ENCODE measurements at places on chromosomes 4 and X. TPM values are rescaled to one million over a fixed set of nuclear protein-coding genes. Genes with fewer than 3 reads are reported as not detected.
A peak's percentile ranks its signal among the peaks of the same experiment; 100 is the strongest.

GRCh38 chr4:153452658-153453378 lies 13.3 kb upstream of the TMEM131L start:
- no peak for DNase-seq

GRCh38 chrX:41085878-41086626 lies 807 bp downstream of the USP9X start:
- peak; percentile 6 for DNase-seq

Gene GPR173
- total RNA-seq = 0.08 TPM

Gene AR
- total RNA-seq = not detected

DNA sequence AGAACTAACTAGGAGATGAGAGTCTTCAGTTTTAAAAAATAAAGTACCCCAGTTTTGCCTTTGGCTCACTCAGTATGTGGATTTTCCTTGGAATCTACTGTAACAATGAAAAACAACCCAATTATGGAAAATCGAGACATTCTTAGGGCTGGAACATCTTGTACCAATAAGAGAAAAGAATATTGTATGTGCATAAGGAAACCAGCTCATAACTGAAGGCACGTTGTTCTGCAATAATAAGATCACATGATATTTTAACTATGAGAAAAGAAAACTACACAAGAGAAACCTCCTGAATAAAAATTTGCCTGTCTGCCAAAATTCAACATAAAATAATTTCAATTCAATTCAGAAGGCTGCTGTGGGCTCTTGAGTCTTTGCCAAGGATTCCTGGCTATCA lies 261.8 kb upstream of the EDNRA start:
- no peak for DNase-seq

DNA sequence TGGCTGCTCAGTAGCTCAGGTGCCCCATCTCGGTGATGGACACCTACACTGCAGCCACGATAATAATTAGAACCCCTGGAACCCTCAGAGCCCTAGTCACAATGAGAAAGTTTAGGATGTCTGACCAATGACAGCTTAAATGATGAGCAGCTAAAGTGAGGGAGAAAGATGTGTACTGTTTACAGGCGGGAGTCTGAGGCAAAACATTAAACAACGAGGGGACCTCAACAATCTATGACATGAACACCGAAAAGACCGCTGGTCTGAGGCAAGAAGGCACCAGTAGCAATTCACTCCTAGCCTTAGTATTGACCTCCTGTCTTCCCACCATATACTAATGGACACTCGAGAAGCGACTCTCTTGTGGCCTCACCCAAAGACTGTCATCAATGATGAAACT lies 369.5 kb upstream of the SMIM31 start:
- no peak for DNase-seq

Gene KIT
- 0.33 TPM for total RNA-seq

Gene KLB
- 0.06 TPM for total RNA-seq

- DNase-seq = no peak
Observed at GRCh38 chr4:113077575-113077974, 28.1 kb downstream of the ANK2 start.

- no peak for DNase-seq
Observed at GRCh38 chrX:116232833-116233232, 62.3 kb downstream of the AGTR2 start.

Gene MAGIX
- 0.31 TPM for total RNA-seq

Gene MAGEB5
- not detected for total RNA-seq

DNA sequence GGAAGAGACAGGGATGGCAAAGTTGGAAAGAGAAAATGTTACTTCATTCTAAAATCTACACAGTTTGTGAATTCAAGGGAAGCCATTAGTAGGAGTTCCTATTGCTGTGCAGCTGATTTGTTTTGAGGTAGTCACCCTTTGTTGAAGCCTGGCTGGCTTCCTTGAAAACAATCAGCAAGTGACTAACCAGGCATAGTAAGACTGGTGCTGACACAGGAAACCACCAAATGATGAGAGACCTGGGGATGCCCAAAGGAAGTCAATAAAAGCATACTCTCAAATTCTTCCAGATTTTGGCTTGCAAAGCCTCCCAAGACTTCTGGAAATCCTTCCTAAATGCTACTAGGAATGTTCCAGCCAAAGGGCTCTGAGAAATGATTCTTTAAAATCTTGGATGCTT lies 23.9 kb upstream of the PRDM8 start:
- DNase-seq = peak; percentile 59

Gene LRP2BP
- total RNA-seq = 3.0 TPM

DNA sequence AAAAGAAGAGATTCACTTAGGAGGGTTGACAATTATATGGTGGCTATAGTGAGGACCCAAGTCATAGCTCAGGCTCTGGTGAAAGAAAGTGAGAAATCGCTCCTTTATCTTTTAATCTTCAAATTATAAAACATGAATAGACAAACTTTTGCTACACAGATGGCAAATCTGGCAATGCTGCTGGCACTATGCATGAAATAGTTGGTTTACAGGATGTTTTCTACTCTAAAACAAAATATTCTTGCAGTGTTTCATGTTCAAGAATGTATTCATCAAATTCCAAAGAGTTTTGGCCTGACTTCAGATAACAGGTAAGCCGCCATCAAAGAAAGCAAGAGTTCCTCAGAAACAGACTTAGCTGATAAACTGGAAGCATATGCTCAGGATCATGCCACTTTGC lies 801.2 kb downstream of the C4orf33 start:
- DNase-seq = no peak

GRCh38 chrX:56793521-56794320 lies 64.7 kb downstream of the NBDY start:
- DNase-seq = no peak

Gene DGAT2L6
- total RNA-seq = not detected

GRCh38 chr4:14864365-14865030 lies 137.8 kb upstream of the CPEB2 start:
- DNase-seq = no peak

- DNase-seq = no peak
Observed at GRCh38 chr4:136277741-136278140, 1254.6 kb downstream of the PCDH18 start.

DNA sequence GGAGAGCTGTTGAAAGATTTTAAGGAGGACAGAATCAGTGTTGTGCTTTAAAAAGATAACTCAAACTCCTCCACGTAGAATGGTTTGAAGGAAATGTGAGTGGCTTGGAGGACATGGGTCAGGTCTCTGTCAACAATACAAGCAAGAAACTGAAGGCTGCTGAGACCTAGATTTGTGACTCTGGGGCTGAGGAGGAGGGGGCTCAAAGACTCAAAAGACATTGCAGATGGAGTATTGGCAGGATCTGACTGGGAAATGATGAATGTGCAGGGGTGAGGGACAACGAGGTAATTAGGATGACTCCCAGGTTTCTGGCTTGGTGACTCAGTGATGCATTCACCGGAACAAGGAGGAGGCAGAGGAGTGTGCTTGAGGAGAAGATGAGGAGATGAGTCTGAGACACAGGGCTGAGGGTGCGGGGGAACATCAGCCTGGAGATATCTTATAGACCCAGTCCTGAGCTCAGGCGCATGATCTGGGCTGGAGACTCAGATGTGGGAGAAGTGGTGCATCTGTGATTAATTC lies 3.3 kb upstream of the RPS4X start:
- no peak for DNase-seq

GRCh38 chr4:137393044-137393443 lies 139.2 kb downstream of the PCDH18 start:
- no peak for DNase-seq

GRCh38 chr4:85939595-85939994 lies 420.3 kb downstream of the MAPK10 start:
- no peak for DNase-seq

DNA sequence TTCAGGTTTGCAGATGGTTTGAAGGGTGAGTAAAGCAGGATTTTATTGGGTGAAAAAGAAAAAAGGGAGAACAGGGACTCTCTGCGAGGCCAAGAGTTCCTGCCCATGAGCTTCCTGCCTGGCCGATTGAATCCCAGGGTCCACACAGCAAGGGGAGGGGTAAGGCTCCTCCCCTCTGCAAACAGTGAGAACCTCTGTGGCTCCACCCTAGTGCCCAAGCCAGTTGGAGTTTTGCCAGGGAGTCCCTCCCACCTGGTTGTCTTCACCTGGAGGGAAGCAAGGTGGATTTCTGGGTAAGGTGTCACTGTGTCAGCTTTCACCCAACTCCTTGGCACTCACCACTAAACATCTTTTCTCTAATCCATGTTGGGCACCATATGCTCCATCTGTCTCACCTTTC lies 70.9 kb downstream of the PDHA2 start:
- no peak for DNase-seq

- no peak for DNase-seq
Observed at GRCh38 chr4:76195326-76195725, 18.3 kb downstream of the SCARB2 start.

GRCh38 chrX:133658293-133658911 lies 243.1 kb upstream of the GPC4 start:
- DNase-seq = no peak

Gene JADE3
- total RNA-seq = not detected

DNA sequence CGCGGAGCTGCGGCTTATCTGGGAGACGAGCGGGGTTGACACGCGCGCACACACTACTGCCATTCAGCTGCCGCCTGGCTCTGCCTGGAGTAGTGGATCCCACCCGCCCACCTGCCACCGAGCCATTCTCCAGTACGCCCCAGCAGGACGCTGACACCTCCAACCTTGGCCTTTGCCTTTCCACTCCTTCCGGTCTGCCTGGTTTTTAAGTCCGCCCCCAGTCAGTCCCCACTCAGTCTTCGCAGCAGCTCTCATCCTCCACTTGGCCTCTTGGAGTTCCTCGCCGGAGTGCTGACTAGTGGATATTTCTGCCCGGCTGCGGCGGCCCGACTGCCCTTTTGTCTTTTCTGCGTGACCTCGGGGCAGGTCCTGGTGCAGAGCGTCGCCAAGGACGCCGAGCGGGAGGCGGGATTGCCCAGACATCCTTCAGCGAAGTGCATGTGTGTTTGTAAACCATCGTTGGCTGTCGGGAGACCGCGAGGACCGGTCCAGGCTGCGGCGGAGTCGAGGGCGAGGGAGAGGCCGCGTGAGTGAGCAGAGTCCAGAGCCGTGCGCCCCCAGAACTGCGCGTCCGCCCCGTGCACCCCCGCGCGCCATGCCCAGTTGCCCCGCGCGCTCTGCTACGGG lies 1.1 kb downstream of the SLIT2 start:
- DNase-seq = no peak

DNA sequence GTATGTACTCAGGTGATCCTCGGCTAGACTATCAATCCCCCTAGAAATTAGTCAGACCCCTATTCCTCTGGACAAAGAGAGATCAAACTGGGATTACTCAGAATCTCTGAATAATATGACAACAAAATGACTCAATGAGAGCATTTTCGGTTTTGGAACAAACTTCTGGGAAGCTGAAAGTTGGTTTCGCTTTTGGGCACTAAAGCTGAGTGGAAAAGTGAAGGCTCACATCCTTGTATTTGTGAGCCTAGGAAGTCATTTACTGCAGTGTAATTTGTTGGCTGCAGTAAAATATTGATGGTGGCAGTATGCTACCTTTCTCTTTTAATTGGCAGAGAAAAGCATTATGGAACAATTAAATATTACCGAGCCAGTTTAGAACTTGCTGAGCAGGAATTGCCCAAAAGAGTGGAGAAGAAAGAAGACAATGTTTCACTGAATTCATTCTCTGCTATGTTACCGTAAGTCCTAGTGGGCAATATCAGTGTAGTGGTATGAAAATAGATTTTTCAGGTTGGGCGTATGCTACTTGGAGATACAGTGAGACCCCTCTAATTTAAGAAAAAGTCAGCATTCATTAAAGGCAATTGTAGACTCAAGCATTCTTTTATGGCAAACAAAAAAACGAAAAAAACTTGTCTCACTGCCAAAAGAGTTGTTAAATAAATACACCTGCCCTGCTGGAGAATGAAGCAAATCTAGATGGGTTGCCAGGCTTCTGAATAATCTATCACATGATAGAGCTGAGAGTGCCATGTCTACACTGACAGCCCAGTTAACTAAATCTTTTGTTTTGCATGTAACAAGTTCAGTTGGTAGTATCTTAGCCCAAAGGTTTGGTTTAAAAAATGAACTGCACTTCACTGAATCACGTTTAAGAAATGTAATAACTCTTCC lies 69.6 kb downstream of the AGTR2 start:
- no peak for DNase-seq

GRCh38 chr4:24195991-24196736 lies 306.3 kb upstream of the PPARGC1A start:
- DNase-seq = no peak

DNA sequence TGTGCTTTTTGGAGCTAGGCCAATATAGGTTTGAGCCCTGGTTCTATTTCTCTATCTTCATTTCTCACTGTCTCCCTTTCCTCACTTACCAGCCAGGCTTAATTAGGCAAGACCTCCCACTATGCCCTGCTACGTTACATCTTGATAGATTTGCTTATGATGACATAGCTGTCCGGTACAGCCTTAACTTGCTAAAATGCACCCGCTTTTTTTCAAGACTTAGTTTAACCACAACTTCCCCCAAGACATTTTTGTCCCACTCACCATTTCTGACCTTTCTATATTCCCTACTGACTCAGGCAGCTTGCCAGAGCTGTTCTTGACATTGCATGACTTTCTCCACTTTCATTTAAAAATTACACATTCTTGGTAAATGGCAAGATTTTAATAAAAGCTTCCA lies 152.6 kb downstream of the MID1 start:
- no peak for DNase-seq

- no peak for DNase-seq
Observed at GRCh38 chrX:29242856-29243255, 655.6 kb downstream of the IL1RAPL1 start.

GRCh38 chr4:7124689-7125442 lies 57.0 kb upstream of the GRPEL1 start:
- no peak for DNase-seq

Gene ADGRG2
- not detected for total RNA-seq

DNA sequence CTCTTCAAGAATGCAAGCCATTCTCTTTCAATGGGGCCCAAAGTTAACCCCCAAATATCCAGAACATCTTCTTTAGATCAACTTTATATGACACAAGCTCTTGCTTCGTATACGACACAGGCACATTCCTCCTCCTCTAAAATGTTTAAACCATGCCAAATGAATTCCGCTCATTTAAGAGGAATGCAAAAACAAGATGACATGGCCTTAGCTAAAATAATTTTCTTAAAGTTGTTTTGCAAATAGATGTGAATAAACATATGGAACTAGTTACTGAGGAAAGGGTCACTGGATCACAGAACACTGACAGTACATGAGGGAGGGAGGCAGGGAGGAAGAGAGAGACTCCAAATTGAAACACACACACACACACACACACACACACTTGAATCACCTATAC lies 97.4 kb downstream of the RASL11B start:
- DNase-seq = no peak

DNA sequence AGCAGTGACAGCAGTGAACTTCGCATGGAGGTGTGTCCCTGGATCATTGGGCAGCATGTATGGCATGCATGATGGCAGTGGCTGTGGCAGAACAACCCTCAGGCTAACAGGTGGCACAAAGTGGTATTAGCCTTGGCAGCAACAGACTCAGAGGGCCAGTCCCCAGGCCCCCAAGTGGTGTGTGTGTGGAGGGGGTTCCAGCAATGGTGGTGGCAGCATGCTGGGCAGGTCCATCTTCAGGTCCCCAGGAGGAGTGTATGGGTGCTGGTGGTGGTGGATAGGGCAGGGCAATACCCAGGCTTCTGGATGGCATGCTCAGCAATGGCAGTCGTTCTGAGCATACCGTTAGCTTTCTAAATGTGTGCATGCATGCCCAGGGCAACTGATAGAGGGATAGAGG lies 923.7 kb downstream of the PDHA2 start:
- DNase-seq = no peak

Data from CD8-positive, alpha-beta T cell (primary cell).